ENCODE measurements at places on chromosomes 6 and 20.

GRCh38 chr20:50517817-50518154, 7.6 kb downstream of the PTPN1 start:
- DNase-seq, result no peak

DNA sequence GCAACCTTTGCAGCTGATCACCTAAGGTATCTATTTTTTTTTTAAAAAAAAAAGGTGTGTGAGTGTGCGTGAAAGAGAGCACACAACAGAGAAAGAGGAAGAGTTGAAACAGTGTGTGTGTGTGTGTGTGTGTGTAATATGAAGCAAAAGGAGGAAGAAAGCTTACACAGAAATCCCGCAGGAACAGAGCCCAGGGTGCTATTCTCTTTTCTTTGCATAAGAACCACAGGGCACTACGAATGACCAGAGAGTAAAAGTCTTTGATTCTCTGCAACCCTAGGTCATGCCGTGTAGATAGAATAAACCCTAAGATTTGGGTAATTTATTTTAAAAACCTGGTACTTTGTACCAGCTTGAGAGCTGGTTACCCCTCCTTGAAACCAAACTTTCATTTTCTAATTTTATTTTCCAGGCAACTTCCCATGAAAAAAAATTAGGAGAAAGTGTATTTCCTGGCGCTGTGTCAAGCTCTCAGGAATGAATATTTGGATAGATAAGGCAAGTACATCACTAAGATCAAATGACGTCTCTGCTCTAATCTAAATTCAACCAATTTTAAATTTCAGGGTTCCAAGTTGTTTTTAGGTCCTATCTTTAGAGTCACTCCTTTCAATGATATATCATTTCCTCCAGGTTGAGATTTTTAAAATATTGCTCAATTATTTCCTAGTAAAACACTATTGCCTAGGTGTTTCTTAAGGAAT, 47.9 kb upstream of the ID4 start:
- DNase-seq, result no peak

- DNase-seq, result peak; percentile 67
These were observed 14.5 kb downstream of the HSPA1B start for GRCh38 chr6:31842053-31842452.

DNA sequence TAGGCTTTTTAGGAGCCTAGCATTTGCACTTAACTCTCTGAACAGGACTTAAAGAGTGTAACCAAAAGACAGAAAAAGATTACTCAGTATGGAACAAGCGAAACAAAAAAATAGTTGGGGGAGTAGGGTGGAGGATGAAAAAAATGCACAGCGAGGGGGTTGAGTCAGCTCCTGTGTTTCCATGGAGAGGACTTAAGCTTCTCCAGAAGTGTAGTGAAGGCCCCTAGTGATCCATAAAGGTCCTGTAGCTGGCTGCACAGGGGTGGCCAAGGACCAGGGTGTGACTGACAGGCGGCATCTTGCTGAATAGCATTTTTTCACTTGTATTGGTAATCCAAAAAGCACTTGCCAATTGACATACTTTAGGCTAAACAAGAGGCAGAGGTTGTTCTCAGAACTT, 533.9 kb downstream of the RFPL4B start:
- no peak for DNase-seq

DNA sequence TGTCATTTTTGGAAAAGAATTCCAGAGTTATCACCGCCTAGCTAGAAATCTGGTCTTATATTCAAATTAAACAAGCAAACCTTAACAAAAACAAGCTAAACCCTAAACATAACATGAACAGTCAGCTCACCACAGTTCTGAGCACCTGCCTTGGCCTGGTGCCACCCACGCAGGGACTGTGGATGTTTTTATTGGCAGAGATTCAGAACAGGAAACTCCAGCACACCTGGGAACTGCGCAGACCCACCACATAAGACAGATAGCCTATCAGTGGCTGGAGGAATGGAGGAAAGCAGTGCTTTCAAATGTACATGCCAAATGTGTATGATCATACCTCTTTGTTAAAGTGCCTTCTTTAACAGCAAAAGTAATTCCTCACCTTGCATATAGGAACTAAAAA, 8.9 kb downstream of the SLC16A10 start:
- DNase-seq, result peak; percentile 61

DNA sequence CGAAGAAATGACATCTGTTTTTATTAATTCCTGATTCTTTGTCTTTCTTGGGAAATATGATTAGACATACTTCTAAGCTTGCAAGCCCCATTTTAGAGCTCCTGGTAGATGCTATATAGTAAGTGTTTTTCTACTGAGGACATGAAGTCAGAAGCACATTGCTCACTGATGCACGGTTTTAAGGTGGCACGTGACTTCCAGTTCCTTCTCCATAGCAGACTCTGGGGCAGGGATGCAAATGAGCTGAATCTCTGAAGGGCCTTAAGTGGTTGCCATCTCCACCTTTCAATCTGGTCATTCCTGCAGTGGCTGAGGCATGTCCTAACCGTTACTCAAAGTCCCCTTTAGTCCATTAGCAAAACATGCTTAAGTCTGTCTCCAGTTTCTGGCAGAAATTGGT, 421.2 kb upstream of the HTR1E start:
- DNase-seq, result no peak

GRCh38 chr6:157162766-157163433, 160.4 kb downstream of the TMEM242 start:
- no peak for DNase-seq

- DNase-seq, result no peak
These were observed 53.3 kb upstream of the EPB41L1 start for GRCh38 chr20:36101192-36101591.

DNA sequence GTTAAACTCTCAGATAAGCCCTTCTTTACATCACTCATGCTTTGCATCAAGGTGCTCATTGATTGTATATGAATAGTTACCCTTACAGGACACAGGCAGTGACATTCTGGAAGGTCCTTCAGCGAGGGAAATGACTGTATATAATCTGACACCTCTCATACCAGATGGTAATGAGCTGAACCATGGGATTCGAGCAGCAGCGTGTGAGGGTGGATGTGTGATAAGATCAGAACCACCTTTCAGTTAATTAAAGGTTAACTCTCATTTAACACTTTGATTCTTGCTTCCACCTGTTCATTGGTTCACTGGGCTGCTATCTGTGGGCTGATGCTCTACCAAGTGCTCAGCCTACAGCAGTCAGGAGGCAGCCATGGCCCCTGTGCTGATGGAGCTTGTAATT, 24.2 kb downstream of the NEDD9 start:
- no peak for DNase-seq

DNA sequence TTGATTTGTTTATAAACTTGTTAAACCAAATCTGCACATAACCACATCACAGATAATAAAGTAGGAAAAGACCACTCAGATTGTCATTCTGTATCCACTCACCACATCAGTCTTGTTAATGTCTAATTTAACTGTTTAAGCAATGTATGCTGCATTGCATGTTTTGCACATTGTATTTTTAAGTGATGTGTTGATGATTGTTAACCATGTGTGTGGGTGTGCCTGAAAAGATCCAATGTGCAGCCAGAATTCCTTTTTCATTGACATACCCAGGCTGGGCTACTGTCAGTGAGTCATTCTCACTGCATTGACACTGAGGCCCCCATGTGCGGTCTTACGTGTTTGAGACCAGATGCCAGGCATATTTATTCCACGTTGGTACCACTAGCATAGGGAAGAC, 167.3 kb downstream of the TRMT11 start:
- no peak for DNase-seq

- peak; percentile 41 for DNase-seq
These were observed 132.7 kb downstream of the ERMARD start for GRCh38 chr6:169884158-169884557.

GRCh38 chr20:50499938-50500337, 10.2 kb upstream of the PTPN1 start:
- no peak for DNase-seq

- DNase-seq, result no peak
These were observed 93.5 kb upstream of the KCNK16 start for GRCh38 chr6:39416026-39416425.

- DNase-seq, result no peak
These were observed 102.4 kb downstream of the ARID1B start for GRCh38 chr6:156879591-156879990.

GRCh38 chr6:88166493-88167351, 575 bp upstream of the CNR1 start:
- no peak for DNase-seq

DNA sequence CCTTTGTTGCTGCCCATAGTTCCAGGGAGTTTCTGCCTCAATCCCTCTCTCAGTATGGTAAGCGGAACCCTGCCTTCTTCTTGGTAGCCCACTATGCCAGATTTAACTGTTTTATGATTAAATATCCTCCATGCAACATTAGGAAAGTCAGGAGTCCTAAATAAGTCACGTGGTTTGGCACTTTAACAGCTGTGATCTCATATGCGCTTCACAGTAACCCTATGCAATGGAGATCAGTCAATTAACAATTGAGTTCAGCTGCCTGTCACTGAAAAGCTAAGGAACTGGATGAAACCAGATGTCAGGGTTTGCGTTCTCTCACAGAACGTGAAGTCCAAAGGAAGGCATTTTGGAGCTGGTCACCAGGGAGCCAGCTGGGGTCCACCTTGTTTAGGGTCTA, 81.6 kb downstream of the PSMB1 start:
- no peak for DNase-seq

GRCh38 chr20:1319051-1319450, 9.9 kb downstream of the SDCBP2 start:
- no peak for DNase-seq

- no peak for DNase-seq
These were observed 28.3 kb upstream of the GGTLC1 start for GRCh38 chr20:24016607-24017457.

DNA sequence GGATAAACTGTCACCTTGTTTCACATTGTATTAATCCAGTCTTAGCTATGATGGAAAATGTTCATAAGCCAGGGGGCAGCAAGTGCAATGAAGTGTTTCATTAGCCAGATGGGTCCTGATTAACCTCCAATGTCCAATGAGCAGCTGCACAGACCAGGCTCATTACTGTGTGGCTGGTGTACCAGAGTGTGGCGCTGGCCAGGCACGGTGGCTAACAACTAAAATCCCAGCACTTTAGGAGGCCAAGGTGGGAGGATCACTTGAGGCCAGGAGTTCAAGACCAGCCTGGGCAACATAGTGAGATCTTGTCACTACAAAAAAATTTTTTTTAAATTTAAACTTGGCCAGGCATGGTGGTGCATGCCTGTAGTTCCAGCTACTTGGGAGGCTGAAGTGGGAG, 201.7 kb upstream of the FOXQ1 start:
- DNase-seq, result no peak

DNA sequence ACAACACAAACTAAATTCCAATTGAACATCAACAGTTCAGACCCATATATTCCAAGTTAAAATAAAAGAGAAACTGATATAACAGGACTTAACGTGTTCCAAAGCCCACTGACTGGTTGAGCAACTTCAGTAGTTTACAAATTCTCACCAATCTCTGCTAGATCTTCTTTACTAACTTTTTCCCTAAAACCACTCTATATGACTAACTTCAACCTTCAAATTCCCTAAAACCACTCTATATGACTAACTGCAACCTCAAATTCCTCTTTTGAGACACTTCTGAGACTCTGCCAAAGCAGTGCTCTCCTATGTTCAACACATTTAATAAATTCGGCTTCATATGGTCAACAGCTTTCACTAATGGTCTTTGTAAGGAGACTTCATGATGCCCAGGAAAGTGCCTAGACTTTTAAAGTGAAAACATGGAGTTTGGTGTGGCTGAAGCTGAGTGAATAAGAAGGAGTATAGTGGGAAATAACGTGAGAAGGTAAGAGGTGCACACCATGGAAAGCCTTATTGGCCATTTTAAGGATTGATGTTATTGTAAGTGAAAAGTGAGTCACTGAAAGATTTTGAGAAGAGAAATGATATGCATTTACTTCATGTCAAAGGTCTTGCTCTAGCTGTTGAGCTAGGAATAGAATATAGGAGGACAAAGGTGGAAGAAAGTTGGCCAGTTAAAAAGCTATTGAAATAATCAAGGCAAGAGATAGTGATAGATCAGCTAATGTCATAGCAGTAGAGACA, 134.0 kb upstream of the HCRTR2 start:
- no peak for DNase-seq

DNA sequence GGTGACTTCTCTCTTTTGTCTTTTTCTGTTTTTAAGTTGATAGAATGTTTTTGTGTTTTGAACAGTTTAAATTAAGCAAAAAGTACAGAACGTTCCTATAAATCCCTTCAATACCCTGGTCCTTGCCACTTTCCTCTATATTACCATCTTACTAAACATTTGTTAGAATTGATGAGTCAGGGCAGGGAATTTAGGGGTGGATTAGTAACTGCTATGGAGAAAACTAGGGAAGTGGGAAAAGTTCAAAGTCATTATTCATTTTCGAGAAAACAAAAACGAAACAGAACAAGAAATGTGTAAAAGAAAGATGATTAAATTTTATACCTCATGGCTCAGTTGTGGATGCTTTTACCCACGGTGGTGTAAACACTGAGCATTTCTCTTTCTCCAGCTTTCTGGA, 240.4 kb upstream of the SULF2 start:
- no peak for DNase-seq

All from activated CD8-positive, alpha-beta memory T cell treated with anti-CD3 and anti-CD28 coated beads for 24 hours (primary cell).